Articular chondrocyte of knee joint (primary cell): ENCODE measurements at places on chromosomes 6 and 20. TPM values are rescaled to one million over a fixed set of nuclear protein-coding genes. Genes with fewer than 3 reads are reported as not detected.

The VWA7 gene
- total RNA-seq = 1.0 and 1.9 TPM in 2 replicates

The SLC35D3 gene
- total RNA-seq = not detected in 2 replicates

The ARFGEF3 gene
- 6.5 and 8.2 TPM in 2 replicates for total RNA-seq

The CPNE5 gene
- 0.65 and 0.76 TPM in 2 replicates for total RNA-seq

The SMPD2 gene
- 10.7 and 12.9 TPM in 2 replicates for total RNA-seq

The MEI4 gene
- total RNA-seq = under 0.01 TPM in 2 replicates

The LY6G6C gene
- total RNA-seq = not detected in 2 replicates

The SPATS1 gene
- 0.13 TPM in 1 of 2 replicates, not detected in the other for total RNA-seq

The FAM217A gene
- total RNA-seq = not detected in 2 replicates

The MOG gene
- under 0.01 TPM in 1 of 2 replicates, not detected in the other for total RNA-seq

The PXT1 gene
- 0.13 TPM in 1 of 2 replicates, not detected in the other for total RNA-seq

The HLA-DQB2 gene
- total RNA-seq = not detected in 2 replicates

The BMP7 gene
- not detected in 2 replicates for total RNA-seq

The BRPF3 gene
- total RNA-seq = 14.5 and 19.2 TPM in 2 replicates

The DEFB125 gene
- total RNA-seq = not detected in 2 replicates

The C6orf118 gene
- not detected in 2 replicates for total RNA-seq

The PLG gene
- not detected in 2 replicates for total RNA-seq

The EPPIN gene
- not detected in 2 replicates for total RNA-seq
